Activated CD8-positive, alpha-beta memory T cell treated with anti-CD3 and anti-CD28 coated beads for 24 hours (primary cell): ENCODE measurements at places on chromosomes 5 and 9.
A peak's percentile ranks its signal among the peaks of the same experiment; 100 is the strongest.

GRCh38 chr5:84383816-84384603 is 670 bp downstream of the EDIL3 start:
- no peak for DNase-seq

DNA sequence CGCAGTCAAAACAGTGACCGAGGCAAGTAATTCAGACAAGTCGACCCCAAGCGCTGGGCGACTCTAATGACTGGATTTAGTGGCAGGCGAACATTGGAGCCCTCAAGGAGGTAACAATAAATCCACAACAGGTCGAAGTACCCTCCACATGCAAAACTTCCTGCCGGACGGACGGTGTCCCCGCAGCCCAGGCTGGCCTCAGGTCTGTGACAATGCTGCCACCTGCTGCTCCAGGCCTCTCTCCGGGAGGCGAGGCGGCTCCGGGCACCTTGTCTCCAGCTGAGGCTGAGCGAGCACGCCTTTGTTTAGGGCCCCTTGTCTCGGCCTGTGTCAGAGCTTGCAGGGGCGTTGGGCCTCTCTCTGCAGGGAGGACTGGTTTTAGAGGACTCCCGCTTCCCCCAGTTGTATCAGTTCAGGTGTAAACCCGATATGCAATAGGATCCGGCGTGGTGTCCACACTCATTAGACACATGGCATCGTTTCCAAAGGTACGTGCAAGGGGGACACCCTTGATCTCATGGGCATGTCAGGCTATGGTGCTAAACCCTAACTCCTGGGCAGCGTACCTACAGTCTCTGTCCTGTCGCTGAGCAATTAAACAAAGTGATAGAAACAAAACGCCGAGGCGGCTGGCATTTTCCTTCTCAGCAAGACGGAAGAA is 628.0 kb upstream of the ADAMTS16 start:
- DNase-seq, result no peak

GRCh38 chr5:177134697-177135225 is 1.2 kb downstream of the NSD1 start:
- no peak for DNase-seq

- peak; percentile 74 for DNase-seq
Measured at GRCh38 chr9:114388764-114389375, 1.1 kb upstream of the AKNA start.

- DNase-seq, result no peak
Measured at GRCh38 chr5:142202282-142202681, 93.7 kb downstream of the NDFIP1 start.
